ENCODE measurements at places on chromosomes 2 and 18.

DNA sequence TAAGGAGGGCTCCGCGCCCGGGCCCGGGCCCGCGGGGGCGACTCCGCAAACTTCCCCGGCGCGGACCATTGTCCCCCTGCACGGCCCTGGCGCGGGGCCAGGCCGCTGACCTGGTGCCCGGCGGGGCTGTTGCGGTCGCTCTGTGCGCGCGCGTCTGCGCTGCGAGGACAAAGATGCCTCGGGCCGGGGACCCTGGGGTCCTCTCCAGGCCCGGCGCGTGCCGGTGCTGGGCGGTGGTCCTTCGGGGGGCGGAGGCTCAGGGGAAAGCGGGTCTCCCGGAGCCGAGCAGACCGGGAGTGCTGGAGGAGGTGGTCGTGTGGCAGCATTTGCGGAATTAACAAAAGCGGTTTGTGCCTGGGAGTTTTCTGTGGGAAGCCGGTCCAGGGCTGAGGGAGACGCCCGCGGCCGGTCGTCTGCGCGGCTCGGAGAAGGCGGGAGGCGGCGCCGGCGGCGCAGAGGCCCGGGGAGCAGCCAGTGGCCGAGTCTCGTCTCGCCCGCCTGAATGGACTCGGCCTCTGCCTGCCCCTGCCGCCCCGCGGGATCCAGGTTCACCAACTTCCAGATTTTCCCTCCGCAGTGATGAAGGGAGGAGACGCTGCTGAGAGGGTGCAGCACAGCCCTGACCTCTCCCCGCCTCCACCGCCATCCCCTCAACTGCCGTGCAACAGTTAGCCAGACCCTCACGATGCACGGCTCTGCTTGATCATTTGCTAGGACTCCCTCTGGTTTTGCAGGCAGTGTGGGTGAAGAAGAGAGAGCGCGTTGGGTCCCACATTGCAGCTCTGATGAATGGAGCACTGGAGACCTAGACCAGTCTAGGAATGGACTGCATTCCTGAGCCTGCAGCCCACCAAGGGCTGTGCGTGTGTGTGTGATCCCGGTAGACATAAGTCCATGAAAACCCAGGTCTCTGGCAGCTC, 705 bp downstream of the EFR3B start:
- DNase-seq = no peak

GRCh38 chr2:139631966-139632365, 851.8 kb upstream of the NXPH2 start:
- DNase-seq = no peak

DNA sequence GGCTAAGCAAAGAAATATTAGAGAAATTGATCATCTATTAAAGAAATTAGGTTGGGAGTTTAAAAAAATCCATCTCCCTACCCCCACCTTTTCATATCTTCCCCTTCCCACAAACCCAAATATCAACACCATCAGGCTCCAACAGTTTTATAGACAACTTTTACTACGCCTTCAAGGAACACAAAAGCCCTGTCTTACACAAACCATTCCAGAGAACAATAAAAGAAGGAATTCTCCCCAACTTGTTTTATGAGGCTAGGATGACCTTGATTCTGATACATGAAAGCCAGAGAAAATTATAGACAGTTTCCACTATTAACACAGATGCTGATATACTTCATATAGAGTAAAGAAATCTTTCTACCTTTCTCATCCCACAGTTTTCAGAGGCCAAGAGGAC, 211.6 kb downstream of the OSR1 start:
- no peak for DNase-seq

DNA sequence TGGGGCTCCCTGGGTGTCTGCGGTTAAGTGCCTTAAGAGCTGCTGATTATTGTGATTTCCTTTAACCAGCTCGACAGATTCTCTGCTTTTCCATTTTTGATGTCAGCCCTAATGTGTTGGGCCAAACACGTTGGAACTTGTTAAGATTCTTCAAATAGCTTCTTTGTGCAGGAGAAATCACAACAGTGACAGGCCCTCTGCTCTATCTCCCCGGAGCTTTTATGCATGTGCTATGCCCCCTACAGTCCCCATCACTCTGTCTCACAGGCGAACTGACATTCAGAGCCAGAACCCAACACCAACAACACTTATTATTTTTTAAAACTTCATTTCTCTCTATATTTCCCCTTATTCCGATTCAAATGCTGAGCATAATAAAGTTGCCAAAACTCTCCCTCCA, 371.7 kb upstream of the CELF4 start:
- DNase-seq = no peak

DNA sequence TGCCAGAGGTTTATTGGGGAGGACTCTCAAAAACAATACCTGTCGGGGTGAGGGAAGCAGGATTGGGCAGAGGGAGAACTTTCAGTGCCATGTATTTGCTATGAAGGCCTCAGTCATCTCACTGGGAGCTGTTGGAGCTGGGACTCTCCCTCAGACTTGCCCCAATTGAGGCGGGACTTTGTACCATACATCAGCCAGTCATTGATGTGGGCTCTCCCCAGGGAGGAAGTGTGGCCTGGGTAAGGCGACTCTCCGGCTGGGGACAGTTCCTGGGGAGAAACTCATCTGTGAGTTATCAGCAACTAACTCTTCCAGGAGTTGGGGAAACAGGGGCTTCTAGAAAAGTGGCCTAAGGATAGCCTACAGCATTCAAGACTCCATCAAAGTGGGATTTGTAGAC, 66.5 kb downstream of the FTCDNL1 start:
- no peak for DNase-seq

- DNase-seq = no peak
Observed at GRCh38 chr2:85032621-85033020, 61.7 kb downstream of the KCMF1 start.

All from esophagus squamous epithelium (tissue), 5 donors.